Epithelial cell of umbilical artery (primary cell): ENCODE measurements at places on chromosomes 2 and 18. TPM values are rescaled to one million over a fixed set of nuclear protein-coding genes. Genes with fewer than 3 reads are reported as not detected.

The ASIC4 gene
- total RNA-seq = not detected in 2 replicates

The HOXD13 gene
- under 0.01 TPM in 1 of 2 replicates, not detected in the other for total RNA-seq

The MATN3 gene
- 1.4 and 2.3 TPM in 2 replicates for total RNA-seq

The CCDC148 gene
- under 0.01 TPM in 1 of 2 replicates, not detected in the other for total RNA-seq

The DYTN gene
- not detected in 2 replicates for total RNA-seq

The LHCGR gene
- total RNA-seq = not detected in 2 replicates

The POU3F3 gene
- total RNA-seq = not detected in 2 replicates

The TUBA4A gene
- total RNA-seq = 5.3 and 8.8 TPM in 2 replicates

The GAREM1 gene
- 0.15 and 0.32 TPM in 2 replicates for total RNA-seq

The CD28 gene
- not detected in 2 replicates for total RNA-seq

The DYSF gene
- total RNA-seq = 39.3 and 75.1 TPM in 2 replicates

The CIB4 gene
- total RNA-seq = not detected in 2 replicates

The SPP2 gene
- total RNA-seq = not detected in 2 replicates

The DOK6 gene
- total RNA-seq = under 0.01 TPM in 1 of 2 replicates, not detected in the other
